ENCODE measurements at places on chromosomes 16 and 17. TPM values are rescaled to one million over a fixed set of nuclear protein-coding genes. Genes with fewer than 3 reads are reported as not detected.
A peak's percentile ranks its signal among the peaks of the same experiment; 100 is the strongest.

The ETV4 gene
- 164 TPM for total RNA-seq

The CACNA1H gene
- 17.6 TPM for total RNA-seq

The OTOP2 gene
- not detected for total RNA-seq

The EEF2KMT gene
- 24.1 TPM for total RNA-seq

DNA sequence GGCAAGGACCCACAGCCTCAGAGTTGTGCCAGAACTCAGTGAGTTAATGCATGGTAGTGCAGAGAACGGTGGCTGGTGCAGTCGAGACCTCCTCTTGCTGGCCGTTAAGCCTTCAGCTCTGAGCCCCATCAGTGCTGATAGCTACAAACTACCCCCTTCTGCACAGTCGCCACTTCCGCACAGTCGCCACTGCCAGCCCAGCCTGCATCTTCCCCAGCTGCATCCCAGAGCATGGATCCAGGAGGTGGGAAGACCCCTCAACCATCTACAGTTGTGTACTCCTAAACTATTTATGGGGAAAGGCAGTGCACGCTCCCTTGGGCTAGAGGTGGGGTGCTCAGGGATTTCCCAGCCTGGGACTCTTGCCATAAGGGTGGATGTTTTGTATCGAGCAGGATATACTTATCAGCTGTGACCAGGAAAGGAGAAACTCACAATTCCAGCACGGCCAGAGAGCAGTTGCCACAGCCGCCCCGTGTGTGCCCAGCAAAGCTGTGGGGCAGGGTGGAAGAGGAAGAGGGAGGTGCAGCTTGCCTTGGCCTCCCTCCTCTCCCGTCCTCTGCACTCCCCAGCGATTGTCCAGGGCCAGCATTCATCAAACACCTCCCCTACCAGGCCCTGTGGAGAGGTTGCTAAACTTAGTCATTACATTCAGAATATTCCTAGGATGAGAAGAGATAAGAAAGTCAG is 49.5 kb upstream of the CMIP start:
- DNase-seq, result no peak

- DNase-seq, result peak; percentile 4
Observed at GRCh38 chr16:89094252-89094879, 714 bp downstream of the ACSF3 start.

- DNase-seq, result no peak
Observed at GRCh38 chr16:1743376-1744337, 27.7 kb downstream of the NME3 start.

GRCh38 chr17:1898332-1898731 is 68.5 kb downstream of the RPA1 start:
- DNase-seq, result no peak

DNA sequence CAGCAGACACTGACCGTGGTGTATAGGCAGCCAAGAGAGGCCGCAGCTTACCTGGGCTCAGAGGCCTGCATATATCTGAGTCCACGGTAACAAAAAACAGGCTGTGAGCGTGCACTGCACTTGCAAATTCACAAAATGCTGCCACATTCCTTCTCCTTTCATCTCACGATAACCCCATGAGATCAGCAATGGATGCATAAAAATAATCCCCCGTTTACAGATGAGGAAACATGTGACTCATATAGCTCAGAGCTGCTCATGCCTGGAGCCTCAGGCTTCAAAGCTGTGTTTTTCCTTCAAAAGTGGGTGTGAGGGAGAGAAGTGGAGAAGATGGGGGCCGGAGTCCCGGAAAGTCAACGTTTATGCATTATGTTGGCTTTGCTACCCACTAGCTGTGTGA is 118.3 kb upstream of the FOXF1 start:
- no peak for DNase-seq

GRCh38 chr16:72961115-72961832 is 86.7 kb downstream of the ZFHX3 start:
- DNase-seq, result peak; percentile 6

DNA sequence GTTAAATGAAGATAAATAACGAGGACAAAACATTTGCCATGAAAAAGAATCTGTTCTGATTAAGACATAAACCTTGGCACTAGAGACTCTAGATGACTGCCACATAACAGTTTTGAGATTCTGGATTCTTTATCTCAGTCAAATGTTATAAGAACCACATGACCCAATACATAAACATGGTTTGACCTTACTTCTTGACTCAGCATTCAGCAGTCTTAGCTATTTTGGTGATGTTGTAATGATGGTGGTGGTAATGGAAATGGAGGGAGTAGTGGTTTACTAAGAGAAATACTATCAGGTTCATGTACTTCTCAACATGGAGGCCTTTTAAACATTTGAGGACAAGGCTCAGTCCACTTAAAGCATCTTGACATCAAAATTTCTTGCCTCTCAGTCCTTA is 925.4 kb downstream of the CDH11 start:
- DNase-seq, result no peak

DNA sequence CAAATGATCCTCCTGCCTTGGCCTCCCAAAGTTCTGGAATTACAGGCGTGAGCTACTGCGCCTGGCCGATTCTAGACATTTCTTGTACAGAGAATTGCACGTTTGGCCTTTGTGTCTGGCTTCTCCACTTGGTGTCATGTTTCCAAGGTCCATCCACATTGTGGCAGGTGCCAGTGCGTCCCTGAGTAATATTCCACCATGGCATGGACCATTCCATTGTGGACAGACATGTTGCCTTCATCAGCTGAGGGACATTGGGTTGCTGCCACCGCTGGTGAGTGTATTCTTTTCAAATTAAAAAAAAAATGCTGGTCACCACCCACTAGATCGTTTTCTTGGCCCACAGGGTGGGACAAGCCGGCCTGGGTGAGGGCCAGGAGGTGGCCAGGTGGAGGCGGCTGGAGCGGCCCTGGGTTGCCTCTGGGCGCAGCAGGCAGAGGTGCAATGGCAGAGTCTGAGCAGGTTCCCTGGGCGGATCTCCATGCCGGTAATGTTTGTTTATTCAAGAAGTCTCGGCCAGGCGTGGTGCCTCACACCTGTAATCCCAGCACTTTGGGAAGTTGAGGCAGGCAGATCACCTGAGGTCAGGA is 274.1 kb downstream of the SEC14L1 start:
- DNase-seq, result no peak
